DMS 273 treated with DMSO at 0.1 percent for 48 hours (cell line): ENCODE measurements at places on chromosomes 1 and 21.

GRCh38 chr1:31675161-31675560 is 28.7 kb downstream of the COL16A1 start:
- no peak for DNase-seq

GRCh38 chr1:64963466-64963865 is 2.9 kb downstream of the JAK1 start:
- no peak for DNase-seq

DNA sequence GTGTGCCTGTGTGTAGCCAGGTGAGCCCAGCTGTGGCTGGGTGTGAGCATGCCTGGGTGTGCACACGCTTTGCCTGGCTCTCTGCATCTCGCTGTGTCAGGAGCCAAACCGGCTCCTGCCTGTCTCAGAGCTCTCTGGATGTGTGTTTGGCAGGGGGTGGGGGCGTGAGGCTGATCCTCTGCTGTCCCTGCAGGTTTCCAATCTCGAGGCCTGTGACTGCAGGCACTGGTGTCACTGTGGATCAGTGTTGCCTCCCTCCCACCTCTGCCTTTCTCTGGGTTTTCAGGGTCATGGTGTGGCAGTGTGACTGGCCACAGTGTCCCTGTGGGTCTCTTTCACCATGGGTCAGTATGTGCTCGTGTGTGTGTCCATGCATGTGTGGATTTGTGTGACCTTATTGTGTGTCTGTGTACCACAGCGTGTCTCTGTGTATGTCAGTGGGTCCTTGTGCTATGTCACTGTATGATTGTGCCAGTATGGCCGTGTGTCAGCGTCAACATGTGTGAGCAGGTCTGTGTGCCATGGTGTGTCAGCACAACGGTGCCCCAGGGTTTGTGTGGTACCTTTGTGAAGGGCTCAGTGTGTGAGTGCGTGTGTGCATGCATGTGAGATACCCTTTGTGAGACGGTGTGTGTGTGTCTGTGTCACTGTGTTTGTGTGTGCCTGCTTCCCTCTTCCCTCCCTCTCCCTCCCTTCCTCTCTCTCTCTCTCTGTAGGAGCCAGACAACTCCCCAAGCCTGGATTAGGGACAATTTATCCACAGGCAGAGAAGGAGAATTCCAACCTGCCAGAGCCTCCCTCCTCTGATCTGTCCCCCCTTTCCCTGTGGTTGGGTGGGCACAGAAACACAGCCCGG is 43.4 kb downstream of the AHDC1 start:
- DNase-seq: no peak

DNA sequence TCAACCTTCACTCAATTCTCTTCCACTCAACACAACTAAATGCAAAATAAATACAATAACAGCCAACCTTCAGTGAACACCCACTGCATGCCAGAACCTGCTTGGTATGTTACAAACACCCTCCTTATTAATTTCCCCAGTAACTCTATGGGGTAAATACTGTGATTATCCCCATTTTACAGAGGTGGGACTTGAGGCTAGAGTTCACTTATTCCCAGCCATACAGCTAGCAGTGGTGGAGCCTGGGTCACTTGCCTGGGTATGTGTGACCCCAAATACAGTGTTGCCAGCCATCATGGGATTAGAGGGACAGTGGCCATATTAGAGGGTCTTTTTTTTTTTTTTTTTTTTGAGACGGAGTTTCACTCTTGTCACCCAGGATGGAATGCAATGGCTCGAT is 1.6 kb downstream of the CPLANE2 start:
- DNase-seq: no peak

- DNase-seq: no peak
Measured at GRCh38 chr1:242427519-242427918, 97.0 kb downstream of the PLD5 start.

DNA sequence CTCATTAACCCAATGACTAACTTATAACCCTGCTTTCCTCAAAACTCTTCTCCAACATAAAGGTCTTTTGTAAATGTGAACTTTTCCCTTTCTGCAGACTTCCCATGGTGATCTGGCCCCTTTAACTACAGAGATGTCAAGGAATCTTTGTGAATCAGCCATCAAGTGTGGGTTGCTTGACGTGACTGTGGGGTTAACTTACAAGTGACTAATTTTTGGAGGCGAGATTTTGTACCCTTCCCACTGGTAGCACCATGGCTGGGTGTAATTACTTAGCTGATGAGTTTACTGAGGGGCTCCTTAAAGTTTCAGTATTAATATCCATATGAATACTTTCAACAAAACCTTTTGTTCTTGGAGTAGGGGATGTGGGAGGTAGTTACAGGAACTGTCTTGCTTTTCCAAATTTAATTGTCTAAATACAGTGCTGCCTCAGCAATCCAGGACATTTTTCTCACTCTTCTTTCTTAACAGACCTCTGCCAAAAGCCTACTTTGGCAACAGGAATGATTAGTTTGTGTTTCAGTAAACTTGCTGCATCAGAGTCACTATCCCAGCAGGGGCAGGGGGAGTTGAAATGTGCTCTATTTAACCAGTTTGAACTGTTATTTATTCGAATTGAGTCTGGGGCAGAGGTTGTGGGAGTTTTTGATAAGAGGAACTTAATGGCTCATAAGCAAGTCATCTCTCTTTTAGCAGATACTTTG is 217.3 kb upstream of the FGGY start:
- no peak for DNase-seq

GRCh38 chr1:110390096-110390495 is 730 bp downstream of the SLC16A4 start:
- peak; percentile 20 for DNase-seq

DNA sequence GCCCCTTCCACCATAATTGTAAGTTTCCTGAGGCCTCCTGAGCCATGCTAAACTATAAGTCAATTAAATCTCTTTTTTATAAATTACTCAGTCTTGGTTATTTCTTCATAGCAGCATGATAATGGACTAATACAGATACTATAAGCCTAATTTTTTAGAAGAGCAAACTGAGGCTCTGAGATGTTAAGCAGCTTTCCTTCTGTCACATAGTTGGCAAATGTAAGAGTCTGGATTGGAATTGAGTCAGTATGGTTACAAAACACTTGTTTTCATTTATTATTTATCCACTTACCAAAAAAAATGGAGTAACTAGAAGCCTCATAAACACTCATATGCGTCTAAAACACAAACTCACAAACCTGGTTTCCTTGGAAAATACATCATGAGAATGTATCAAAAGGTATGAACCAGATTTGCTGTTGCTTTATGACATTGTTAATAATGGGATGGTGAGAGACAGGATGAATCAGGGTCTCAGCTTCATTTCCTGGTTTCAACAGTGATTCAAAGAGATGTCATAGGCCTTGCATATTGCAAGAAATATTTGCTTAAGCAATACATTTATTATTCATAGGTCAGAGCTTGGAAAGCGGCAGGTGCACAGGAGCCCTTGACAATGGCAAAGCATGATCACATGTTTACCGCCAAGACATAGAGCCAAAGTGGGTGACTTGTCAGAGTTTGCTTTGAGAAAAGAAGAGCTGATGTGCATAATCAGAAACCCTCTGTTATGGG is 221.5 kb downstream of the GRIK1 start:
- DNase-seq: no peak

DNA sequence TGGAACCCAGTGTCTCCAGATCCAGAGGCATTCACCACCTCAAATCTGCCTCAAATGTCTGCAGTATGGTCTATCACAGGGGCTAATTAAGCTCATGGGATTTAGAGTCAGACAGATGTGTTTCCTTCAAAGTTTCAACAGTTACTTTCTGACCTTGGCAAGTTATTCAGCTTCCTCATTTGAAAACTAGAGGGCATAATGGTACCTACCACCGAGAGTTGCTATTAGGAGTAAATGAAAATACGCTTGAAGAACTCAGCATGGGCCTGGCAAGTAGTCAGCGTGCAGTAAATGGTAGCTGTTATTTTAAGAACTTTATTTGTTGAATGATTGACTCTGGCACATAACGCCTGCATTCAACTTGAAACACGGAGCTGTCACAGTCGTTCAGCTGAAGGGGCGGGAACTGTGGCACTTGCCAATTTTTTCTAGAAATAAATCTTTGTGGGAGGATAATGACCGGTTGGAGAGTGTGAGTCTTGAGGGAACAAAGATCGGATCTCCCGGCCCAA is 1.2 kb upstream of the CAP1 start:
- DNase-seq: peak; percentile 100
